ENCODE measurements at places on chromosomes 13 and 19.

DNA sequence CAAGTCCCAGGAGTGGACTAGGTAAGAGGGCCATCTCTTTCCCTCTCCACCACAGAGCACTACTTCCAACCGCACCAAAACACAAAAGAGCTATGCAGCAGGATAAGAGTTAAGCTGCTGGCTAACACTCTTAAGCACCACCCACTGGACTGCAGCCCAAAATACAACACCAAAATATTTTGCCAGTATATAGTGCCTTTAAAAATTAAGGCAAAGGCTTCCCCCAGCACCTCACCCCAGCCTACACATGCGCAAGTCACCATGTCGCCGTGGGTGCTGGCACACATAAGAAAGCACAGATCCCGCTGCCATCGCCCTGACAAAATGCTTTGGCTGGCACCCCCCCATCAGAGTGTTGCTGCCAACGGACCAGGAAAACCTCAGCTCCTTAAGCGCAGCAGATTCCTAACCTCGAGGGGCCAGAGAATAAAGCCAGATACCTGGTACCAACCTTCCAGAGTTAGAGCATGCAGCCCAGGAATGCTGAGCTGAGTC lies 608.3 kb downstream of the PCDH17 start:
- DNase-seq = no peak

DNA sequence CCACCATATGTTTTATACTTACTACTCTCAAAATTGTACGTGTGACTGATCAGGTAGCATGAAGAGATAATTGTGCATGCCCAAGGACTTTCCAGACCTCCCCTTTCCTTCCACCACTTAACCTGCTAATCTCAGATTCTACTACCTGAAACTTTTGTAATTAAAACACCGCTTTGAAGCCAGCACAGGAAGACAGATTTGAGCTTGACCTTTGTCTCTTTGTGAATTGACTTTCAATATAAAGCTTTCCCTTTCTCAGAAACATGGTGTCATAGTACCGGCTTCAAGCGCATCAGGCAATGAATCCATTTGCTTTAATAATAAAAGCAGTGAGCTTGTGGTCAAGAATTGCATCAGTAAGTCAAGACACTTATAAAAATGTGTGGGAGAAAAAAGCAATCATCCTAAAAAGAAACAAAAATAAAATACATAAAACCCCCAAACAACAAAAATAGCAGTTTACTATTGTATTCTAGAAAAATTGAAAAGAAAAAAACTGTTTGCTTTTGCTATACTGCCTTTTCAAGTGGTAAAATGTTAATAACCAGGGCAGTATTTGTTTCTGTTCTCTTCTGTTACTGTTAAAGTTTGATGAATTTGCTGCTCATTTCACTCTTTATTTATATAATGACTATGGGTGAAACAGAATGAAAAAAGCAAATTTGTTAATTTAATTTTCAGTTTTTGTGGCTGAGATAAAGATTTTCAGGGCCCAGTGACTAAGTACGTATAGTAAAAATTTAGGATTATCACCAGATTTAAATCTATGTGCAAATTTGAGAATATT lies 2075.3 kb downstream of the PCDH9 start:
- DNase-seq = no peak

DNA sequence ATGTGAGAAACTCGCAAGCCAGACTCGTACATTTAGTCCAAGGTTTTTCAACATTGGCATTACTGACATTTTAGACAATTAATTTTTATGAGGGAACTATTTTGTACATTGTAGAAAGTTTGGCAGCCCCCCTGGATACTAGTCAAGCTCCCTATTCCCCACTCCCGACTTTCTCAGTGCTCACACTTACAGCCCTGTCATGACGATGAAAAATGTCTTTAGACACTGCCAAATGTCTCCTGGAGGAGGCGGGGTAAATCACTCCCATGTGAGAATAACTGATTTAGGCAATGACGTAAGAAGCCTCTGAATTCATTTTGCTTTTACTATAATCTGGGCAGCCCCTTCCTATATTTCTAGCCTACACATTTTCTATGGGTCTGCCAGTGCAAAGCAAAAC lies 535.8 kb upstream of the KLHL1 start:
- no peak for DNase-seq

GRCh38 chr13:83937579-83937978 lies 55.3 kb upstream of the SLITRK1 start:
- no peak for DNase-seq

GRCh38 chr19:33622809-33623511 lies 1.2 kb downstream of the CHST8 start:
- DNase-seq = no peak

DNA sequence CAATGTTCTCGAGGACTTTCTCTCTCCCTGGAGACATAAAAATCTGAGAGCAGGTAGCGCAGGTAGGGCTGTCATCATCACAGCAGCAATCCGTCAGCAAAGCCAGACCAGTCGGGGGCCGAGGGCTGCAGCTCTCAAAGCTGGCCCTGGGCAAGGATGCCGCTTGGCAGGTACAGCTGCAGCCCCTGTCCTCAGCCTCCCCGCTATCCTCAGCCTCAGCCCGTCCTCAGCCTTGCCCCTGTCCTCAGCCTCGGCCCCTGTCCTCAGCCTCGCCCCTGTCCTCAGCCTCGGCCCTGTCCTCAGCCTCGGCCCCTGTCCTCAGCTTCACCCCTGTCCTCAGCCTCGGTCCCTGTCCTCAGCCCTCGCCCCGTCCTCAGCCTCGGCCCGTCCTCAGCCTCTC lies 10.9 kb downstream of the C13orf46 start:
- DNase-seq = no peak

DNA sequence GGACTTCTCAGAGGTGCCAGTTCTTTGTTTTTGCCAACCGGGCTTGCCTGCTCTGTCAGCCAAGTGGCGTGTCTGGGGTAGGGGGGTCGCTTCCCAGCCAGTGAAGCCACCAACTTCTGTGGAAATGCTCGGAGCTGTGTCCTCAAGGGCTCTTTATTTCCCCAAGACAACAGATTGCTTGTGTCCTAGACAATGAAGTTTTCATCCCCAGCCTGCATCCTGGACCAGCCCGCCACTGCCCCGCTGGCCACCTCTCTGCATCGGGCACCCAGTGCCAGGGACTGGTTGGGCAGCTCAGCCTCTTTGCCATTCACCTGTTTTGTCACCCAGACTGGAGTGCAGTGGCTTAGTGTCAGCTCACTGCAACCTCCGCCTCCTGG lies 3.7 kb downstream of the RAB11B start:
- no peak for DNase-seq

DNA sequence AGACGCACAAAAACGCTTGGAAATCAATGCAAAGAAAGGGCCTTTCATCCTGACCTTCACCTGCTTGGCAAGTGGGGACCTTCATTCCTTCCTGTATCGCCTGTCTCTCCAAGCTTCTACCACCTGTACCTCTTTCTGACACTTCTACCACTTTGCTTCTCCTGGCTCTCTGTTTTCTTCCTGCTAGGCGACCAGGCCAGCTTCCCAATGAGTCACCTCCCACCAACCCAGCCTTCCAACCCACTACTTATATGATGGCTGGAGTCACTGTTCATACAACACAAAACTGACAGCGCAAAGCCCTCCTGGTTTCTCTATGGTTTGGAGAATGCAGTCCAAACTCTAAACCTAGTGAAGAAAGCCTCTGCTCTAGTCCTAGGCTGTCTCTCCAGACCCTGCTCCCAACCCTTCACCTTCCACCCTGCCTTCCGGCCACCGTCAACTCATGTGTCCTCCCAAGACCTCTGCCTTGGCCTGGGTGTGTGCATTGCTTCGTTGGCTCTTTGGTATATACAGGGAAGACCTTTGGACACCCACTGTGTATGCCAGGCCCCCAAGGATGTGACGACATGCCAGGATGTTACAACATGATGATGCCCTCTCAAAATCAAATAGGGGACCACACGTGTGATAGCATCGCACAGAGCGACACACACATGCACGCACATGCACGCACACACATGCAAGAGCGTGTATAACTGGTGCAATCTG lies 148.5 kb downstream of the STK24 start:
- no peak for DNase-seq

DNA sequence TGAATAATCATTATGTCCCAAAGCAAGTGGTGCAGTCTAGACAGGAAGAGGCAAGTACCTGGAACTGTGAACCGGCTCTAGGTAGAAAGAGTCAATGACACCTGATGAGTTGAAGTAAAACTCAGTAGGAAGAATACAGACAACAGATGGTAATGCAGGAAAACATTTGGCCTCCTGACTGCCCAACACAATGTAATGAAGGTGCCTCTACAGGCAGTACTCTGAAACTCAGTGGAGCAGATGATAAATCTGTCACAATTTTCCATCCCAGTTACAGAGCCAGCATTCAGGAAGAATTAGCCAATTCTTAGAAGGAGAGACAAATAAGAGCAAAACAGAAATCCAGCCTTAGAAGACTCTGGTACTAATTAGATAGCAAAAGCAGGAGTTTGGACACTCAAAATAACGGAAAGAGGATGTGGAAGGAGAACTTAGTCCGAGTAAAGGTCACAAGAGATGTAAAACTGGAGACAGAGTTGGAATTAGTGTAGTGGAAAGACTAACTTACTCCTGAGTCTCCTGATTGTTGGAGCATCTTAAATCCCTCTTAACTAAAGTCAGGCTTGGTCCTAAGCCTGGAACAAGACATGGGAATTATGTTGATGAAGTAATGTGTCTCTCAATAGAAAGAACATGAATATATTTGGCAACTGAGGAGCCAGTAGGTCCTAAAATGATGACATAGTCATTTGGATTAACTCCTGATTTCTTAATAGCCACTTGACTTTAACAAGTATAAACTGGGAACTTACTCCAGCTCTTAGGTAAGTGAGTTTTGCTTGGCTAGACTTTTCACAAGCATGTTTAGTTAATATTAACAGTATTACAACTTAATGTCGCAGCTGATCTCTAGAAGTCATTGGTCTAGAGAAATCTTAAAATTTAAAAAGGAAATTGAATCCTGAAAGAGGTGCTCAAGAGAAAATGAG lies 457.3 kb upstream of the MIR17HG start:
- no peak for DNase-seq

GRCh38 chr13:98019186-98019585 lies 65.7 kb downstream of the IPO5 start:
- DNase-seq = no peak

- no peak for DNase-seq
Measured at GRCh38 chr13:43243711-43244110, 220.3 kb downstream of the DNAJC15 start.

DNA sequence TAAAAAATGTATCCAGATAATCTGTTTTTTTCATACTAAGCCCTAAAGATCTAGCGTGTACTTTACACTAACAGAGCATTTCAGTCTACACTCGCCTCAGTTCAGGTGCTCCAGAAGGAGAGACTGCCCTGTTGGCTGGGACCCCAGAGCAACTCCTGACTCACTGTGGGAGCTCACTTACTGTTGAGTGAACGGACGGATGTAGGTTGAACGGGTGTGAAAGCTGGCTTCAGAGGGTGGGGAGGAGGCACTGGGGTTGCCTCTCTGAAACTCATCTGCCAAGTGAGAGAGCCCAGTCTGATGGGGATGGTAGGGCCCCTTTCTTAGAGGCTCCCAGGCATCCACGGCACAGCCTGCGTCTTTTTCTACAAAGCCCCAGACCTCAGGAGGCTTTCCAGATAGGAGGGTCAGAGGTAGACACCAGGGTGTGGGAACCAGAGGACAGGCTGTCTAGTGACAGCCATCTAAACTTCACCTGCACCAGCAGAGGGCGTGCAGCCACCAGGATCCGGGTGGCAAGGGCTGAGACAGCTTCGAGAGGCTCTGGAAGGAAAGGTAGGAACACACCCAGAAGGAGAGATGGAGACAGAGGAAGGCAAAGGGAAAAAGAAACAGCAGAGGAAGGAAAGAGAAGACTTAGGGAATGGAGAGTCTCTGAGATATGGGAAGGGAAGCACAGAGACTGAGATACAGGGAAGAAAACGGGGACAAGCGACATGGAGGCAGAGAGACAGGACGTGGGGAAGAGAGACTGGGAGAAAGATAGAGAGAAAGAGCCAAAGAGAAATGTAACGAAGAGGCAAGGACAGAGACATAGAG lies 3.7 kb downstream of the KASH5 start:
- peak; percentile 72 for DNase-seq

DNA sequence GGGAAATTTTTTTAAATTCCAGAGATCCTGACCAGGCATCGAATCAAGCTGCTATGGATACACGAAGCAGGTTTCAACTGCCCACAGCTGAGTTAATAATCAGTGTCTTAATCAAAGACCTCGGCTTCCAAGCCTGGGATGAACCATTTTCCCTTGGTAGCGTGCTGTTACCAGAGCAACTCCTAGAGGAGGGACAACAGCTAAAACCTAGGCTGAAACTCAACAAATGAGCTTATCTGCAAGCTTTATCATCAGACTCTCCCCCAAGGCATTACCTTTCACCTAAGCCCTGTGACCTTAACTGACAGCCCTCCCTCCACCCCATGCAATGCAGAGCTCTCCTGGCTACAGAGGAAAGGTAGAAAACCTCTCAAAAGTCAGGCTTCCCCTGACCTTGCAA lies 39.7 kb downstream of the RCBTB1 start:
- no peak for DNase-seq

DNA sequence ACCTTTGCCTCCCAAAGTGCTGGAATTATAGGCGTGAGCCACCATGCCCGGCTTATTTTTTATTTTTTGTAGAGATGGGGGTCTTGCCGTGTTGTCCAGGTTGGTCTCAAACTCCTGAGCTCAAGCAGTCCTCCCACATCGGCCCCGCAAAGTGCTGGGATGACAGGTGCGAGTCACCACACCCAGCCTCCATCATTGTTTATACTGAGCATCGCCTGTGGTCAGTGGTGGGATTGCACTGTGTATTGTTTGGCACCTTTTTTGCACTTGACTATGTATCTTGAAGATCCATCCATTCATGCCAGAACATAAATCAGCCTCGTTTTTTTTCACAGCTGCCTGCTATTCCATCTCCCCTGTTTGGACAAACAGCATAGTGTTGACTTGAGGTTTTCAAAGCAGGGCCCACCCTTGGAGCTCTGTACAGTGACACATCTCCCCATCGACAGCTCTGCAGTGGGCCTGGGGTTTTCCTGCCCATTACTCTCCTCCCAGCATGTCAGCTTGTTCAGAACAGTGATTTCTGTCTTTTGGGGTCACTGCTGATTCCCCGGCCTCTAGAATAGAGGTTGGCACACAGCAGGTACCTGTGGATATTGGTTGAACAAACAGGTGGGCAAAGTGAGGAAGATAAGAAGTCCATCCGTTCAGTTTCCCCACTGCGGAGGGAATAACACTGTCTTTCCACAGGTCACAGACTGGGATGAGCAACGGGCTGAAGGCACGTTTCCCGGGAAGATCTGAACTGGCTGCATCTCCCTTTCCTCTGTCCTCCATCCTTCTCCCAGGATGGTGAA lies 8.2 kb upstream of the UPK1A start:
- no peak for DNase-seq

DNA sequence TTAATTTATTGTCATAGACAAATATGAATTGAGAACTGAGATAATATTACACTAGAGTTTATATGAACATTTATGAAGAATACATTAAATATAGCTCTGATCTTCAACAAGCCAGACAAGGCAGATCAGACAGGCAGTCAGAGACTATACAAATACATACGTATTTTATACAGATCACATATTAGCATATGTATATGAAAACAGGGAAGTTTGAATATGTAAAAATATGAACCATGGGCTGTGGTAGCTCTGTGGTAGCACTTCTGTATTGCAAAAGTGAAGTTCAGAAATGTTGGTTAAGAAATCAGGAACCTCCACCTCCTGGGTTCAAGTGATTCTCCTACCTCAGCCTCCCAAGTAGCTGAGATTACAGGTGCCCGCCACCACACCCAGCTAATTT lies 20.7 kb downstream of the GPR180 start:
- no peak for DNase-seq

- DNase-seq = no peak
Measured at GRCh38 chr13:102441085-102441484, 39.2 kb upstream of the FGF14 start.

- peak; percentile 91 for DNase-seq
Measured at GRCh38 chr19:40529093-40529954, 47.3 kb upstream of the SHKBP1 start.

GRCh38 chr13:68293631-68294030 lies 1063.5 kb upstream of the PCDH9 start:
- no peak for DNase-seq

Data from iPS DF 6.9 (cell line).